ENCODE measurements at places on chromosomes 11 and 22. TPM values are rescaled to one million over a fixed set of nuclear protein-coding genes. Genes with fewer than 3 reads are reported as not detected.

Gene OR8U1
- total RNA-seq: not detected

Gene LAYN
- 3.6 TPM for total RNA-seq

Gene PNPLA5
- total RNA-seq: not detected

Gene PLEKHB1
- 6.6 TPM for total RNA-seq

Gene OR56A1
- not detected for total RNA-seq

Gene LUZP2
- total RNA-seq: 0.18 TPM
